Activated T-helper 1 cell treated with anti-CD3 and anti-CD28 coated beads, Interleukin-12 subunit alpha, Interleukin-12 subunit beta, Interleukin-2, Interleukin-4 antibody, amounts not matched to agents 30 ng/mL and 10 ng/mL and 1 ng/mL, durations not matched to agents 14 hours and 24 hours and 36 hours (primary cell): ENCODE measurements at places on chromosomes 1 and 21. TPM values are rescaled to one million over a fixed set of nuclear protein-coding genes. Genes with fewer than 3 reads are reported as not detected.

DNA sequence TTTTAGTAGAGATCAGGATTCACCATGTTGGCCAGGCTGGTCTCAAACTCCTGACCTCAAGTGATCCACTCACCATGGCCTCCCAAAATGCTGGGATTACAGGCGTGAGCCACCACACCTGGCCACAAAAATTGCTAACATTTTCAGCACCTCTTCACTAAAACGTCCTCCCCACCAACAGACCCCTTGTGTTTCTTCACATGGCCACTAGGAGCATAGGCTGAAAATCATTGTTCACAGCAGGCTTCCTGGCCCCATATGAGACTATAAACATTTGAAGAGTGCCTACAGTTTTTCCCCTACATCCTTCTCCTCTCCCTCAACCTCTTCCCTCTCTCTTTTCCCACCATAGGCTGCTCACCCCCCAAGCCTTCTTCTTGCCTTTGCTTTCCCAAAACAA, 28.0 kb upstream of the SFPQ start:
- H3K4me1 ChIP-seq = no peaks in the 10 kb centered on the region
- H3K36me3 ChIP-seq = no peaks in the 10 kb centered on the region
- H3K27me3 ChIP-seq = peaks cover 2% of the 10 kb centered on the region

GRCh38 chr1:241411056-241411775, 54.2 kb upstream of the RGS7 start:
- H3K36me3 ChIP-seq = no peaks in the 10 kb centered on the region
- no peak overlapping the region for H3K4me3 ChIP-seq
- DNase-seq = no peak
- H3K27ac ChIP-seq = no peak overlapping the region

DNA sequence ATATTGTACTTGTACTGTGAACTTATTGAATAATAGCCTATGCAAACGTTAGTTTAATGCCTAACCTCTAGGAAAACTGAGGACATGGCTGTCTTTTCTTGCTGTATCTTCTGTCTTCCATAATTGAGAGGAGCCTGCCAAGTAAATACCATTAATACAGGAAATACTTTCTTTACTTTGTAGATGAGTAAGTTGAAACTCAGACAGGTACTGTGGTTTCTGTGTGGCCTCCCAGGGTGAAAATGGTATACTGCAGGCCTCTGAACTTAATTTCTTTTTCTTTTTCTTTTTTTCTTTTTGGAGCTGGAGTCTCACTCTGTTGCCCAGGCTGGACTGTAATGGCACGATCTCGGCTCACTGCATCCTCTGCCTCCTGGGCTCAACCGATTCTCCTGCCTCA, 208.8 kb upstream of the ADGRL4 start:
- H3K4me1 ChIP-seq = no peaks in the 10 kb centered on the region
- H3K27ac ChIP-seq = no peak overlapping the region
- no peaks in the 10 kb centered on the region for H3K36me3 ChIP-seq
- no peaks in the 10 kb centered on the region for H3K27me3 ChIP-seq
- no peak for DNase-seq
- no peak overlapping the region for H3K4me3 ChIP-seq

DNA sequence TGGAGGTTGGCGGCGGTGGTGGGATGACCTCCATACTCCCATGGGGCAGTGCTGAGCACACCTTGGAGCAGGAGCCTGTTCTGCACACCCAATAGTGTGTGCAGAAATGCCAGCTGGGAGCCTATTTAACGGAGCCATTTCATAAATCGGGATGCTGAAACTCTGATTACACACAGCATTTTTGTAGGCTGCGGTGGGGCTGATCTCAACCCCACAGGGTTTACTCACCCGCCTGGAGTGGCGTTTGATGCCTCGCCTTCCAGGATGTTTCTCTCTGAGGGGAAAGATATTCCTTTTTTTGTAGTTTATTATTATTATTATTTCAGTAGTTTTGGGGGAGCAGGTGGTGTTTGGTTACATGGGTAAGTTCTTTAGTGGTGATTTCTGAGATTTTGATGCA, 82.6 kb upstream of the WDR26 start:
- no peak overlapping the region for H3K27ac ChIP-seq
- no peaks in the 10 kb centered on the region for H3K27me3 ChIP-seq
- no peak overlapping the region for H3K4me3 ChIP-seq
- H3K36me3 ChIP-seq = peaks cover 3% of the 10 kb centered on the region

- no peak overlapping the region for H3K4me3 ChIP-seq
- no peak for DNase-seq
- H3K27ac ChIP-seq = no peak overlapping the region
- H3K4me1 ChIP-seq = no peaks in the 10 kb centered on the region
Measured at GRCh38 chr1:97144527-97144926, 422.9 kb downstream of the PTBP2 start.

GRCh38 chr1:41025979-41026819, 4.7 kb upstream of the SLFNL1 start:
- no peak overlapping the region for H3K27ac ChIP-seq
- no peak for DNase-seq
- H3K4me1 ChIP-seq = no peaks in the 10 kb centered on the region
- peaks cover 22% of the 10 kb centered on the region for H3K36me3 ChIP-seq
- H3K27me3 ChIP-seq = no peaks in the 10 kb centered on the region
- H3K4me3 ChIP-seq = no peak overlapping the region

NCAM2 gene
- not detected in 2 replicates for total RNA-seq

VAMP4 gene
- total RNA-seq = 8.8 and 10.4 TPM in 2 replicates

GJA8 gene
- total RNA-seq = not detected in 2 replicates

PODN gene
- not detected in 2 replicates for total RNA-seq
